ENCODE measurements at places on chromosomes 16 and 17. TPM values are rescaled to one million over a fixed set of nuclear protein-coding genes. Genes with fewer than 3 reads are reported as not detected.

- DNase-seq = no peak
Observed at GRCh38 chr17:37492167-37492566, 2.5 kb downstream of the DUSP14 start.

DNA sequence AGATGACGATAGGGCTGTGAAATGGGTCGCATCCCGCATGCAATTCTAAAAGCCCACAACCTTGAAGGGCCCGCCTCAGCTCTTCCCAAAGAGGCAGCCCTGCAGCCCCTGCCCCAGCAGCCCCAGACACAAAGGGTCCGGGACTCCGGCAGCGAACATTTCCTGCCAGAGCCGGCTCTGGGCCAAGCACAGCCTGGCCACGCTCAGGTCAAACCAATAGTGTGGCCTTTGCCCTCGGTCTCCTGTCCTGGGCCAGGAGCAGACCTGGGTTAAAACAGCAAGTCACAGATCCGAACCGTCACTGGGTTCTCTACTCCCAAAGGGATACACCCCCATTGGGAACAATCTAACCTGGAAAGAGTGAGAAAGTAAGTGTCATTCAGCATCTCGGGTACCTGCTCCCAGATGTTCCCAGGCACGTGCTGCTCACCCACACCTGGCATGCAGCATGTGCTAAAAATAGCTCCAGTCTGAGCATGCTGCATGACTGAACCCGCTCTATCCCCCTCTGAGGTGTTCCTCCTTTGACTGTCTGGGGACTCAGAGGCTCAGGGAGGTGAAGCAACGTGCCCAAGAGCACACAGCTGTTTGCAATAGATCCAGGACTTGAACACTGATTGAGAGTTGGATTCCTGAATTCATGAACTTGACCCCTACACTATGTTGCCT lies 22.2 kb upstream of the ATP2A3 start:
- no peak for DNase-seq

DNA sequence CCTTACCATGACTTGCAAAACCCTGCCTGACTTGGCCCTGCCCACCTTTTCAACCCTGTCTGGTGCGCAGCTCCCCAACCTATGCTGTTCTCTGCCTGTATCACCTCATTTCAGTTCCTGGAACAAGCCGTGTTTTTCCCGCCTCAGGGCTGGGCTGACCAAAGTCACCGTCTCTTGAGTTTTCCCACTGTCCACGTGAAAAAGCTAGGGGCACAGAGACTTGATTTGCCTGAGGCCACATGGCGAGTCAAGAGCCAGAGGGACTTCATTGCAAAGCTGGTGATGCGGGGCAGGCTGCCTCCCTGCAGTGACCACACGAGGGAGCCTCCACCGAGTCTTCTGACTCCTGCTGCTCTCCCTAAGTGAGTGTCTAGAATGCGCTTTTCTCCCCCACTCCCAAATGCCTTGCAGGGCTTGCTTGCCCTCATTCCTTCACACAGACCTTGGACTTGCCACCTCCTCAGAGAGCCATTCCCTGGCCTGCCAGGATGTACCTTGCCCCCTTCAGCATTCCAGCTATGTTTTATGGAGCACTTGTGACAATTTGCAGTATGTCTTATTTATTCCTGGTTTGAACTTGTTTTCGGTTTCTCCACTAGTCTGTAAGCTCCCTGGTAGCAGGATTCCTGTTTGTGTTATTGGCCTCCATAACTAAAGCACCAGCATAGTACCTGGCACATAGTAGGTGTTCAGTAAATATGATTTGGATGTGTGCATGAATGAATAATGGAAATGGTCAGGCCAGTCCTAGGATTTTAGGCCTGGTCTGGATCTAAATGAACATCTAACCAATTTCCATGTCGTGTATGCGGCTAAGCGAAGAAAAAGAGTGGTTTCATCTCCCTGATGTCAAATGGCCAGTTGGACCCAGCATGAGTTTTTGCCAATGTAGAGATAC lies 252.3 kb downstream of the SNX29 start:
- peak; percentile 61 for DNase-seq

- no peak for DNase-seq
Observed at GRCh38 chr17:10060526-10060925, 137.9 kb downstream of the GAS7 start.

DNA sequence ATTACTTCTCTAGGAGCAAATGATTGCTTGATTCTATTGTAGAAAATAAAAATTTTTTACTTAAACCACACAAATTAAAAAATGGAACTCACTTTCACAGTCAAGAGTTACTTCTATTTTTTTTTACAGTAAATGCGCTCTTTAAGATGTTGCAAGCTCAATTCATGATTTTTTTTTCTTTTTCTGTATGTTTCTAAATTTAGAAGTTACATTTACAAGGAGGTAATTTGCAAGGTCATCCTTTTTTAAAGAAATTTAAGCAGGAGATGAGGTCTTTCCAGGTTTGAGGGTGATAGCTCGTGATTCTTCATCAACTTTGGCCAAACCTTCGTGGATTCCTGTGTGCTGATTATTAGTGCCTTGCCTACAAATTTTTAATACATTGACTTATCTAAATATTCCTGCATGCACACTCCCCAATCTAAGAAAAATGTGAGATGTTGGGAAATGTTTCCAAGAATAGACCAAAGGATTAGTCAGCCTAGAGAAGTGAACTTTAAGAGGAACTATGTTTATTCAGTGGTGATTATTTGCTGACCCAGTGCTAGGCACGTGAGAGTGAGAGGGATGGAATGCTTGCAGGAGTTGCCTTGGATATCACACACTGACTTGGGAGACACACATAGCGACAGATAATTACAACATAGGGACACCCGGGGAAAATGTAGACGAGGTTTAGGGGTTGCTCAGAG lies 429.8 kb downstream of the MAF start:
- peak; percentile 65 for DNase-seq

GRCh38 chr17:43714465-43715149 lies 44.0 kb downstream of the SOST start:
- no peak for DNase-seq

- DNase-seq = no peak
Observed at GRCh38 chr17:39670746-39671145, 2.5 kb downstream of the PNMT start.

DNA sequence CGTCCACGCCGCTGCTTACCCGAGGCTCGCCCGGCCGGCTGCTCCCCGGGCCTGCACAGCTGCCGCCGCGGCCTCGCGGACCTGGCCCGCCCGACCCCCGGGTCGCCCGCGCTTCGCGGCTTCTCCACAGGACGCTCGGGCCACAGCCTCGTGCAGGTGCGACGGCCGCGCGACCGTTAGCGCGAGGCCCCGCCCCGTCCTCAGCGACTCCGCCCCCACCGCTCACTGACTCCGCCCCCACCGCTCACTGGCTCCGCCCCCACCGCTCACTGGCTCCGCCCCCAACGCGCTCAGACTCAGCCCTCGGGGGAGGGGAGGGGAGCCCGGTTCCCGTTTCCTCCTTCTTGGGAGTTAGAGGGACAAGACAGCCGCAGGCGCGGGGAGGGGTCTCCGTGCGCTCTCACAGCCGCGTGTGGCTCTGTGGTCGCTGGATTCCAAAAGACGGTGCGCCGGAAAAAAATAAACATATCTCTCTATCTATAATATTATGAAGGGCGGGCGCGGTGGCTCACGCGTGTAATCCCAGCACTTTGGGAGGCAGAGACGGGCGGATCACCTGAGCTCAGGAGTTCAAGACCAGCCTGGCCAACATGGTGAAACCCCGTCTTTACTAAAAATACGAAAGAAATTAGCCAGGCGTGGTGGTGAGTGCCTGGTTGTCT lies at the start of gene MEIOB:
Gene MEIOB (minus strand): TSS at position 191 of the 662 bp plus-strand sequence. CDS start 3,989 bp downstream, outside the sequence.
- DNase-seq = no peak

DNA sequence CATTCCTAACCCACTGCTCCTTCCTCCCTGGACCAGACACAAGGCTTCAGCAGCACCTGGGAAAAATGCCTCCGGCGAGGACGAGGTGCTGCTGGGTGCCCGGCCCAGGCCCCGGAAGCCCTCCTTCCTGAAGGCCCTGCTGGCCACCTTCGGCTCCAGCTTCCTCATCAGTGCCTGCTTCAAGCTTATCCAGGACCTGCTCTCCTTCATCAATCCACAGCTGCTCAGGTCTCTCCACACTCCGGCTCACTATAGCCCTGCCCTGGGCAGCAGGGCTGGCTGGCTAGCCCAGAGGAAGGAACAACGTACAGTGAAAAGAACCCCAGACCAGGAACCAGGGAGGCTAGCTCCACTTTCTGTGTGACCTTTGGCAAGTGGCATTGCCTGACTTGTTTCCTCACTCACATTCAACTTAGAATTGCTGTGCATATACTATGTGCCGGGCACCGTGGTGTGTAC lies 26.2 kb downstream of the ABCC3 start:
- DNase-seq = no peak

The ZFP3 gene
- 6.3 TPM for total RNA-seq

The KCNJ18 gene
- total RNA-seq = not detected

The ANKRD40CL gene
- total RNA-seq = not detected

The CCDC200 gene
- not detected for total RNA-seq

The SPATA32 gene
- total RNA-seq = 0.04 TPM
